Right renal cortex interstitium (tissue), 3 donors: ENCODE measurements at places on chromosomes 4 and X. TPM values are rescaled to one million over a fixed set of nuclear protein-coding genes. Genes with fewer than 3 reads are reported as not detected.

RTL3 gene
- not detected for polyA plus RNA-seq

TMEM271 gene
- not detected for polyA plus RNA-seq

KLKB1 gene
- 0.89 TPM for polyA plus RNA-seq

SSX2B gene
- polyA plus RNA-seq = not detected

APOOL gene
- 21.2 TPM for polyA plus RNA-seq

PNMA5 gene
- 0.21 TPM for polyA plus RNA-seq

TBC1D25 gene
- 7.7 TPM for polyA plus RNA-seq

NLGN3 gene
- polyA plus RNA-seq = 4.4 TPM

PCDH10 gene
- 4.6 TPM for polyA plus RNA-seq

TCP11X2 gene
- 2.2 TPM for polyA plus RNA-seq

MAGEA10 gene
- not detected for polyA plus RNA-seq

MAGEA11 gene
- polyA plus RNA-seq = not detected

PNCK gene
- polyA plus RNA-seq = 5.6 TPM
